Putamen (tissue), 1 donor: ENCODE measurements at places on chromosomes 6 and 20.
A peak's percentile ranks its signal among the peaks of the same experiment; 100 is the strongest.

- DNase-seq = no peak
These were observed 184.7 kb downstream of the CDKAL1 start for GRCh38 chr6:20718705-20719653.

DNA sequence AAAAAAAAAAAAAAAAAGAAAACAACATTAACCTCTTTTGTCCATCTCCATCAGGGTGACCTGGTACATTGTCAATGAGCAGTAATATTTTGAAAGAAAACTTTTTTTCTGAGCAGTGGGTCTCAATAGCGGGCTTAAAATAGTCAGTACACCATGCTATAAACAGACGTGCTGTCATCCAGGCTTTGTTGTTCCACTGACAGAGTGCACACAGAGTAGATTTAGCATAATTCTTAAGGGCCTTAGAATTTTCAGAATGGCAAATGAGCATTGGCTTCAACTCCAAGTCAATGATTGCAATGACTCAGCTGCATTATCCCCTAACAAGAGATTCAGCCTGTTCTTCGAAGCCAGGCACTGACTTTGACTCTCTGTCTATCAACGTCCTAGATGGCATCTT is 35.6 kb downstream of the MAP7 start:
- DNase-seq = no peak

DNA sequence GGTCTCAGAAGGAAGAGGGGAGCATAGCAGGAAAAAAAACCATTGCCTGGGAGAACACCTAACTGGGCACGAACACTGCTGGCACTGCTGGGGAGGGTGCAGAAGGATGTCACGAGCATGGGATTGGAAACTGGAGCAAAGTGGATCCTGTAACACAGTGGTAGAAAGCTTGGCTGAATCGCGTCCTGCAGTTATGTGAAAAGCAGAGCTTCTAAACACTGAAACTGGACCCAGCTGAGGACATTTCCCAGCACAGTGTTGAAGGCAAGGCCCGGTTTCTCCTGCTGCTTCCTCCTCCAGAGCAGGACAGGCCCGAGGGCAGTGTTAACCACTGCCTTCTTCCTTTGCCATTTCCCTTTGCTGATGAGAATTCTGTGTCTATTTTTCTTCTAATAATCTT is 6.7 kb downstream of the APMAP start:
- no peak for DNase-seq

DNA sequence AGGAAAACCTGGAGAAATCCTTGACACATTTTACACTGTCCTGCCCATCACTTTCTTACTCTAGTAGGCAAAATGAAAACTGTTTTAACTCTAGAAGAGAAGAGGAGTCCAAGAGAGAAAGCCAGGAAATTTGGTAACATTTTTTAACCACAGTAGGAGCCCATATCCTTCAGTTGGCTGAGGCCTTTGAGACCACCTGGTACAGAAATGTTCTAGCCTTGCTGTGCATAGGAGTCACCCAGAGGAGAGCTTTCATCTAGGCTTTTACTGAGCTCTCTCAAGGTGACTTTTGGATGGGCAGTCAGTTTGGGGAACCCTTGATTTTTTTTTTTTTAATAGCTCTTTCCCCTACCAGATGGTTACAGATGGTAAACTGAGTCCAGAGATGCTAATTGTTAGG is 25.0 kb downstream of the LRRN4 start:
- DNase-seq = no peak

DNA sequence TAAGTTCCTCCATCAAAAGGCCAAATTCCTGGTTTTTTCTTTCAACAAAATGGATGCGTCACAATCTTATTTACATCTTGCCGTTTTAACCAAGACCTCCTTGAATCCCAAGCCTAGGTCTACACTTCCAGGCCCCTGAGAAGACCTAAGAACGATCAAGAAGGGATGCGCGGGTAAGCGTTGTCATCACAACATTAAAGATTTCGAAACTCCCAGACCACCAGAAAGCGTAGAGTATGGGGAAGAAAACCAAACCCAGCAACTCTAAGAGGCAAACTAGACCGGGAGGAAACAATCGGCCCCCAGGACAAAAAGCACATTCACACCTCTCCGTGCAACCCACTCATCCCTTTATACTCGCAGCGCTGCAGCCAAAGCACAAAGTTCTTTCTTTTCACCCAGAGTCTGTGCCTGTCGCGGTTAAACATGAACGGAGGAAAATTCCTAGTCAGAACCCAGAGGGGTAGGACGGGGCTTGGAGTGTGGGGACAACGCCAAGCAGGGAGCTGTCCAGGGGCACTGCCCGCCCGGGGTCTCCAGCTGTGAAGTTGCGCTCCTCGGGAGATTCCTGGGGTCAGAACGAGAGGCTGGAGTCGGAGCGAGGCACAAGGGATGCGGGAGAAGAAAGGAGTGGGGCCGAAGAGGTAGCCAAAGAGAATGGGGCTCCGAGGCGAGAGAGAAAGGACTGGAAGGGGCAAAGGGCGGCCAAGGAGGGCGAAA is 725 bp downstream of the OSER1 start:
- DNase-seq = no peak

DNA sequence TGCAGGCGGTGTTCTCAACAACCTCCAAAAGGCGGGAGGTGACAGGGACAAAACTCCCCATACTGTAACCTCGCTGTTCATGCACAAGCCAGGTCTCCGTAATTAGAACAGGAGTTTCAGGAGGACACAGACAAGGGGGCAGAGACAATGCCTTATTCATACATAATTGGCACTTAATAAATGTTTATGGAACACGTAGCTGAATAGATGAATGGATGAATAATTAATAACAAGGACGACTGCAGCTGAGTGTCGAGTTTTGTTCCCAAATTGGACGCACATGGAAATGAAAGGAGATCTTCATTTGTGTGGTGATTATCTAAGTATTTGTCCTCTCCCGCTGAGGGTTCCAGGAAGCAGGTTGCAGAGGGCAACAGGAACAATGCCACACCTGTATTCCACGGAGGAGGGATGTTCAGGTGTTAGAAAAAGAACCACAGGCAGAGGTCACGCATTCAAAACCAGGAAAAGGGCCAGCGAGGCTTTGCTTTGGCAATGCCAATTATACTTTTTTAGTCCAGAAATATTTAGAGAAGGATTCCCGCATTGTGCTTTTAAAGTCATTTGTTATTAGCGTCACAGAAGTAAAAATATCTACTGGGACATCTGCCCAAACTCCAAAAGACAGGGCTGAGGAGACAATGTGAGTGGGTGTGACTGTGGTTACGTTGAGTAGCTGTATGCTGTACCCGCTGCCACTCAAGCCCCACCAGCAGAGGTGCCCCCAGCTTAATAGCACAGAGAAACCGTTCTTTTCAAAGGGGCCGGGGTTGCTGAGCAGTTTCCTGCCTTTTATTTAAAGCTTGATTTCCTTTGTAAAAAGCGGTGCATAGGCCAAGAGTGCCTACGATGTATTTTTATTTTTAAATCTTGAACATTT is 123.3 kb downstream of the PXDC1 start:
- DNase-seq = no peak

GRCh38 chr20:46289432-46289831 is 18.9 kb downstream of the CDH22 start:
- DNase-seq = no peak

GRCh38 chr6:124798942-124799496 is 163.2 kb upstream of the RNF217 start:
- DNase-seq = no peak

- no peak for DNase-seq
These were observed 1224.2 kb upstream of the GJE1 start for GRCh38 chr6:140908505-140908904.

DNA sequence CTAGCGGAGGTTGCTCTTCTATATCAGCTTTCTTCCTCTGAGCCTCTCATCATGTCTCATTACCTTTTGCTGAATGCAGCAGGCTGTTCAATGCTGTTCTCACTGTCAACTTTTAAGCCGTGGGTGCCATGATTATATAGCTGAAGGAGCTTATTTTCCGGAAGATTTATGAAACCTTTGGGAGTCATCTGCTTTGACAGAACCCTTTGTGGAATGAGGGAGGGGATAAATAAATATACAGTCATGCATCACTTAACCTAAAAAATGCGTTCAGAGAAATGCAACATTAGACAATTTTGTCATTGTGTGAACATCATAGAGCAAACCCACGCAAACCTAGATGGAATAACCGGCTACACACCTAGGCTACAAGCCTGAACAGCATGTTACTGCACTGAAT is 102.2 kb upstream of the AKAP12 start:
- DNase-seq = peak; percentile 50

DNA sequence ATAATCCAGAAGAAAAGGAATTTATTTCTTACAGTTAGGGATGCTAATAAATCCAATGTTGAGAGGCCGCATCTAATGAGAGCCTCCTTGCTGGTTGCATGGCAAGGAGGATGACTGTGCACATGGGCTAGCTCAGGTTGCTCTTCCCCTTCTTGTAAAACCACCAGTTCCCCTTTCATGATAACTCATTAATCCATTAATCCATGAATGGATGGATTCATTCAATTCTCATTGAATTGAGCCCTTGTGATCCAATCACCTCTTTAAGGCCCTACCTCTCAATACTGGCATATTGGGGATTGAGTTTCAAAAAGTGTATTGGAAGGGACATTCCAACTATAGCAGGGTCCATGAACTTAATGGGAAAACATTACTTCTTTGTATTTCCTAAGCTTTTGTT is 149.5 kb downstream of the BMP2 start:
- no peak for DNase-seq

- DNase-seq = no peak
These were observed 198.7 kb upstream of the MYLIP start for GRCh38 chr6:15930207-15930606.

- no peak for DNase-seq
These were observed 178.4 kb upstream of the SUPT3H start for GRCh38 chr6:45555981-45556771.

- DNase-seq = no peak
These were observed 13.6 kb downstream of the GLYATL3 start for GRCh38 chr6:49513153-49513989.

- no peak for DNase-seq
These were observed 38.6 kb downstream of the RIPOR2 start for GRCh38 chr6:24897186-24897585.

DNA sequence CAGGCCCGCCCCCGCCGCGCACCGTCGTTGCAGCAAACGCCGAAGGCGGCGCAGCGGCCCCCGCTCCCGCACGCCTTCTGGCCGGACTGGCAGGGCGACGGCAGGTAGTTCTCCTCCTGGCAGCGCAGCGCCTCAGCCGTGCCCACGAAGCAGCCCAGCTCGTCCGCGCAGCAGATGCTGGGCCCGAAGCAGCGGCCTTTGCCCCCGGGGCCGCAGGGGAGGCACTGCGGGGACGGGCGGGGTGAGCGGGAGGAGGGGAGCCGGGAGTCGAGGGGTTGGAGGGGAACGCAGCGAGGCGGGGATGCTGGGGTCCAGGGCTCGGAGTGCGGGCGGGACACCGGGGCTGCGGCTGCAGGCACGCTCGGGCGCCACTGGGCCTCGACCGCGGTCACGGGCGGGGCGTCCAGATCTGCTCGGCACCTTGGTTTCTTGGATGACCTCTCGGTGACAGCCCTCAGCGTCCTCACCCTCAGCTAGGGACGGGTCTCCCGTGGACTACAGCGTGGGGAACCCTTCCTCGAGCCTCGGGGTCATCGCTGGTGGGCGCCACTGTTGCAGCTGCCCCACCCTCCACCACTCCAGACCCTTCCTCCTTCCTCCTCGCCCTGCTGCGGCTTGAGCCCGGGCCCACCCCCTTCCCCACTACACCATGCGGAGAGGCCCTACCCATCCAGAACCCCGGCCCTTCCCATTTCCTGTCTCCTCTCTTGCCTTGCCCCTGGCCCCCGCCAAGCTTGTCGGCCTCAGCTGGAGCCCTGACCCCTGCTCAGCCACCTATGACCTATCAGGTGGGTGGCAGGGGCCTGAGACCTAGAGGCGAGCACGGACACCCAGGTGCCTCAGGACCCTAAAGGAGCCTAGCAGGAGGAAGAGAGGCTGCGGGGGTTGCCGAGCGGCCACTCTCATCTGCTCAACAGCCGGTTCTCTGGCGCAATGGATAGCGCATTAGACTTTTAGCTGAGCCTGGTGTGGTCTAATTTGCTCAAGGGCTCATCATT is 1.3 kb downstream of the AVP start:
- DNase-seq = no peak

DNA sequence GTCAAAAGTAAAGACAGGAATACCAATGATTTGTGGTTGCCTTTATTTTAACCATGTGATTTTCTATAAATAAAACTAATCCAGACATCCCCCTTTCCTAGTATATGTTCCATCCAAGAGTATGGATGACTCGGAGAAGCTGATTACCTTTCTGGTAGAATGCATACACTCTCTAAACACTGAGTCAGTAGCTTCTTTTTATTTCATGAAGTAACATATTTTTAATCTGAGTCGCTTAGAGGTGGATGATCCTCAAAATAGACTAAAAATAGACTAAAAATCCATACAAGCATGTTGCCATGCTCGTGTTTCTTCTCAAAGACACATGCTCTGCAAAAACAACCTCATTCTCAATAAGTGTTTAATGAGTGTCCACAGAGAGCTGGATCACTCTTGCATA is 263.7 kb downstream of the COL12A1 start:
- DNase-seq = no peak

GRCh38 chr6:109229536-109229935 is 134.2 kb downstream of the CEP57L1 start:
- no peak for DNase-seq

- DNase-seq = no peak
These were observed 513.0 kb downstream of the EPHA7 start for GRCh38 chr6:92906385-92906784.

GRCh38 chr6:30101444-30102413 is 11.2 kb downstream of the TRIM31 start:
- DNase-seq = peak; percentile 83

DNA sequence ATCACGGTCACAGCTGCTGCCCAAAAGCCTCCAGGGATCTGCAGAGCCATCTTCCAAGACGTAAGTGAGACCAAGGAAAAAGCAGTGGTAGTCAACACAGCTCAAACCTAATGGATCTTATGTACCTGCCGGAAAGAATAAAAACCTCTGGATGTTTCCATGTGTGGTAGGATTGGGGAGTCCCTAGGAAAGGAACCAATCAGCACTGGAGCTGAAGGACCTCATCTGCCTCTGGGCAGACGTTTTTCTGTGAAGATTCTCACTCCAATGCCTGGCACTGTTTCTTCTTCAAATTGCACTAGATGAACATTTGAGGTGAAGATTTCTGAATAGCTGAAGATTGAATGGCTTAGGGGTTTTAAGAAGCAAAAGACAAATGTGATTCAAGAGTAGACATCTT is at the start of gene HLA-DQB2:
Gene HLA-DQB2 (minus strand): TSS at position 112 of the 400 bp plus-strand sequence. CDS start 62 bp downstream, at position 50.
- no peak for DNase-seq

GRCh38 chr6:105898286-105898685 is 187.8 kb upstream of the PRDM1 start:
- DNase-seq = no peak

- DNase-seq = no peak
These were observed 126.3 kb upstream of the MYLIP start for GRCh38 chr6:16002332-16003196.
